Urinary bladder (tissue), 4 donors: ENCODE measurements at places on chromosomes 1 and 21. TPM values are rescaled to one million over a fixed set of nuclear protein-coding genes. Genes with fewer than 3 reads are reported as not detected.

PEX11B gene
- total RNA-seq, result 26.4 TPM

RIPK4 gene
- 8.8 TPM for total RNA-seq

RER1 gene
- 48.1 TPM for total RNA-seq

LAMC1 gene
- 279 TPM for total RNA-seq

PWP2 gene
- total RNA-seq, result 9.2 TPM

CD1C gene
- 2.9 TPM for total RNA-seq

DNA sequence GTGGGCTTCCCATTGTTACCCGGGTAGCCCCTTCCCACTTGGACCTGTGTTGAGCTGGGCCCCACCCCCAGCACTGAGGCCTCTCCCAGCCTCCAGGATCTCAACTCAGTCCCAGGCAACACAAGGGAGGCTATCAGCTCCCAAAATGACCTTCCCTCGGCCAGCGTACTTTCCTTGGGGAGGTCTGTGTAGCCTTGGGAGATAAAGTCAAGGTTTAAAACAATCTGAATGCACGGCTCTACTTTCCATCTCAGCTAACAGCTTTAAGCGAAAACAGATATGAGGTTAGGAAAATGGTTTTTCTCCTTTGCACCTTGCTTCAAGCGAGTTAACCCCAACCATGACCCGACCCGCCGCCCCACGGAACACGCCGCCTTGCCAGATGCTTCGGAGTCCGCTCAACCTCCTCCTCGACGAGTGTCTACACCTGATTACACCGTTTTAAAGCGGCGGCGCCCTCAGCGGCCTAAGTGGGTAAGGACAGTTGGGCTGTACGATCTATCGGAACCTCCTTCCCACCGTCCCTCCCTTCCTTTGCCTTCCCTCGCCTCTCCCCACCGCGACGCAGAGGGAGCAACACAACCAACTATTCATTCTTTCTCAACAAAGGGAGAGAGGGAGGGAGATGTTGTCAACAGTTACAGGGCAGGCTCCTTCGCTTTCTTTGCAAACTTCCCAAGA is 1.1 kb downstream of the BCAR3 start:
- DNase-seq, result peak; percentile 74

DNA sequence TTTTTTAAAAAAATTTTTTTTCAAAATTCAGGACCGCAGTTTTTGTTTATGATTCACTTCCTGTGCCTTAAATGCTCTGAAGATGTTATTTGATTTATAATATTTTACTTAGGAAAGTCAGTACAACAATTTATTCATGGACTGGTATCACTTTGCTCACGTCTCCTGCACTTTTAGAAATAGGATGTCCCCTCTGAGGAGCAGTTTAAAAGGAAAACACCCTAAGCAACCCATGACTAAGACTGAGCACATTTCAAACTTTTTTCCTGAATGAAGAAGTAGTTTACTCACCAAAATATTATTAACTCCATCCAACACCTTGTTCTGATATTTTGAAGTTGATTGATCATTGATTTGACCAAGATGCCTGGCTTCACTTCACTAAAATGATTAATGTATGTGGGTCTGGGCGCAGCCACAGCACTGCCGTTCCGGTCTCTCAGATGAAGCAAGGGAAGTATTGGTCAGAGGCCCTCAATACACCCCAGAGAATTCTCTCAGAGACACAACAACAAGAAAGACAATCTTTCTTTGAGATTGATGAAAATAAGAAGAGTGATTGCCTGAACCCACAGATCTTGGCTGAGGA is 223.9 kb downstream of the TGFB2 start:
- no peak for DNase-seq

DNA sequence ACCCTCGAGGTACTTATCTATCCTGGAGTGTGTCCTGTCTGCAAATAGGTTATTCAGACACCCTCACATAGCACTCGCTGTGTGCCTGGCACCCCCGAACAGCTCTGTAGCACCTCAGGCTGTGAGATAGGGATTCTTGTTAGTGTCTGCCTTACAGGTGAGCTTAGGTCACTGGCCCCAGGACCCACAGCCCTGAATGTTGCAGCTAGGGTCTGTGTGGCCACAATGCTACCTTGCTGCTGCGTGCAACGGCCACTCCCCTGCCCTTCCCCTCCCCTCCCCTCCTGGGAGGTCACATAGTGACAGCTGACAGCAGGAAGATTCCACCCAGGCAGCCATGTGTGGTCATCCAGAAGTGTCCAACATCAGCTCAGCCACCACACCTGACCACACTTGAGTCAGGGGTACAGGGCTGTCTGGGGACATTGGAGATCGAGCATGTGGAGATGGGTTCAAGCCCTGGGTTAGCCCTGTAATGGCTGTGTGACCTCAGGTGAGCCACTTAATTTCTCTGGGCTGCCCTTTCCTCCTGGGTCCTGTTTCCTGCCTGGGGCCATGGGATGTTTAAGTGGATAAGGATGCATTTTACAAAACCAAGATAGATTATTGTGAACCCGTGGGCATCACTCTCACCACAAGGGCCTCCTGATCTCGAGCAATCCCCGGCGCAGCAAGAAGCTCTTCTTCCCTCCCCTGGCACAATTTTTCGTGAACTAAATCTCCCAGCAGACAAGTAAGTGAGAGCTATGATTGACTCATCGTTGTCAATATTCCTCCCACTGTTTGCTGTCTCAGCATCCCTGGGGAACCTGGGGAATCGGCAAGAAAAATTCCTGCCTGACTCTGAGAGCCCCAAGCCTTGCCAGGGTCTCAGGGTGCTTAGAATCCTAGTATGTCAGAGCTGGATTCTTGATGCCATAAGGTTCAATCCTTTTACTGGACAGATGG is 208.7 kb downstream of the PTPRU start:
- no peak for DNase-seq

DNA sequence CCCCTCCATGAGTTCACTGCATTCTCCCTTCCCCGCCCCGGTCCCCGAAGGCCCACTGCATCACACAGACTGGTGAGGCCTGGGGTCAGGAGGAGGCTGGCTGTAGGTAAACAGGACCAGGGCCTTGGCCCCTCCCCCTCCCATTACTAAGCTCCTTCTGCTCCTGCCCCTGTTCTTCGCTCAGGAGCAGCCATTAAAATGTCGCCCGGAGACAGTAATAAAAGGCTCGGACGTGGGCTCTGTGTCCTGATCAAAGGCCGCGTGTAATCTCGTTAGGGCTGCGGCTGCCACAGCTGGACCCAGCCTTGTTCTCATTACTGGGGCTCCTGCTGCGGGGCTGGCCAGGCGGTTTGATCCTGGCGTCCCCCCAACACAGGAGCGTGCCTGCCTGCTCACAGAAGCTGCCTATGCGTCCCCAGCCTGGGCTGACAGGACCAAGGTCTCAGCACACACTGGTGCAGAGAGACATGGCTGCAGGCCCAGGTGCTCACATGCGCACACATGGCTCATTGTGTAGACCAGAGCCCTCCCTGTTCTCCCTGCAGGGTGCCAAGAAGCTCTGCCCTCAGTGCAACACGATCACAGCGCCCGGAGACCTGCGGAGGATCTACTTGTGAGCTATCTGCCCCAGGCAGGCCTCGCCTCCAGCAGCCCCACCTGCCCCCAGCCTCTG is 24.0 kb downstream of the TMEM53 start:
- DNase-seq, result no peak

DNA sequence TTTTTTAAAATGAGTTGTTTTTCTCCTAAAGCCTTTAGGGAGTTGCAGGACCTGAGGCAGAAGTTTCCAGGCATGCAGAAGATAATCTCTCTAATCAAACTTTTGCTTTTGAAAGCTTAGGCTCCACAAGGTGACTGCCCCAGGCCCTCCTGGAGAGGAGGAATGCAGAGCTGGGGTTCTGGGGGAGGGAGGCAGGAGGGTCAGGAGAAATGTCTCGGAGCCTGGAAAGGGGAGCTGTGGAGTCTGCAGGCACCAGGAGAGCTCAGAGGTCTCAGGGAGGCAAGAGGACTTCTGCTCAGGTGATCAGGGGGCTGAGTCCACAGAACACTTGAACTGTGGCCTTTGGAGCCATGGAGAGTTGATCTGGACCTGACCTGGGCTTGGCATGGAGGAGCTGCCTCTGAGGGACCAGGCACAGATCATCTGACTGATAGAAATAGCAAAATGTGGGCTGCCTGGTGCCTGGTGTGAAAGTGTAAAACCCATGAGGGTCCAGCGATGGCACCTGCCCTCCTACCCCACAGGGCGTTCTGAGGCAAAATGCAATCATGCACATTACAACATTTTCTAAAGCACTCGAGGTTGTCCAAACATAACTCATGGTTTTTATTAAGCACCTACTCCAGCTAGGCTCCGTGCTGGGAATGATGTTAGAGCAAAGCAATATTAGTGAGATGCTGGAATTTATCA is 10.0 kb upstream of the ABCG1 start:
- DNase-seq, result no peak

- DNase-seq, result no peak
Observed at GRCh38 chr1:66929146-66929688, 4.4 kb downstream of the MIER1 start.

- no peak for DNase-seq
Observed at GRCh38 chr1:119829625-119830024, 18.4 kb upstream of the REG4 start.

- no peak for DNase-seq
Observed at GRCh38 chr1:201752333-201752732, 76.6 kb upstream of the IPO9 start.

DNA sequence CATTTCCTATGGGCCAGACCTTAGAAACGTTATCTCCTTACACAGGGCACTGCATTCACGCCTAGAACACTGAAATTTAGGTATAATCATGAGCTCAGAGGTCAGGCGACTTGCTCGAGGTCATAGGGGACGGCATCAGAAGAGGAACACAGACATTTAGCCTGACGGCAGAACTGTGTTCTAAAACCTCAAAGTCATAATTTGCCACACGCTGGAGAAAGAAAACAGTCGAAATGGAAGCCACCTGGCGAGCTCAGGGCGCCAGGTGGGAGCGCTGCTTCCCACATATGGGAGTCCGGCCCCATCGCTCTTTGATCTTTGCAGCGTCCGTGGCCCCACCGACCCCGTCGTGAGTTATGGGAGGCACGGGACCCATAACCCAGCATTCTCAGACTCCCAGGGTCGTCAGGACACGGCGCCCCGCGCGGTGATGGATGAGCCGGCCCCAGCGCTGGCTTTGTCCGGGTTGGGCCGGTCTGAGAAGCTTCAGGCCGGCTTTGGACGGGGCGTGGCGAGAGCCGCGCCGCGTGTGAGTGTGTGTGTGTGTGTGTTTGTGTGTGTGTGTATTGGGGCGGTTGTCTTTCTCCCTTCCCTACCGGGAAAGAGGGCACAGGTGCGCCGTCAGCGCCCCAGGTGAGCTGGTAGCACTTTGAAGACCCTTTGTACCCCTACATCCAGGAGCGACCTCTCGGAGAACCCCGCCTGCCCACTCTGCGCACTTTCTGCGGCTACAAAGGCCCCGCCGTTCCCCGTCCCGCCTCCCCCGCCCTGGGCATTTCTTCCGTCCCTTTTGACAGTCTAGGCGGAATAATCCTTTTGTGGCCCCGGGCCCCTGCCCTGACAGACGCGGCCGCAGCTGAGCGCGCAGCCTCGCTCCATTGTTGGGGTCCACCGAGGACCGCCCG is 861 bp upstream of the DRAXIN start:
- DNase-seq, result no peak

DNA sequence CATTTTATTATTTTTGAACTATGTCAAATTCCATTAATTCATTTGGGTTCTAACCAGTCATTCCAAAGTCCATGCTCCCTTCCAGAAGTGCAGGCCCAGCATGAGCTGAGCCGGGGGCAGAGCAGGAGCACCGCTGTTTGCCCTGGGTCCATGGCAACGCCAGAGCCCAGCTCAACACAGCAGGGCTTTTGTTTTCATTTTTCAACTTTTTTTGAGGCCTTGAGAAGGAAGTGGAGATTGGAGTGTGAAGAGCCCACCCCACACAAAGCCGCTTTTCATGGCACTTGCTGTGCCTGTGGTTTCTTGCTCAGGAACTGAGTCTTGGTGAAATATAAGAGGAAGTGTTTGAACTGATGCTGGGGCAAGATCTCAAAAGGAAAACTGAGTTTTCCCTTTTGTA is 13.2 kb upstream of the PRMT2 start:
- no peak for DNase-seq

DNA sequence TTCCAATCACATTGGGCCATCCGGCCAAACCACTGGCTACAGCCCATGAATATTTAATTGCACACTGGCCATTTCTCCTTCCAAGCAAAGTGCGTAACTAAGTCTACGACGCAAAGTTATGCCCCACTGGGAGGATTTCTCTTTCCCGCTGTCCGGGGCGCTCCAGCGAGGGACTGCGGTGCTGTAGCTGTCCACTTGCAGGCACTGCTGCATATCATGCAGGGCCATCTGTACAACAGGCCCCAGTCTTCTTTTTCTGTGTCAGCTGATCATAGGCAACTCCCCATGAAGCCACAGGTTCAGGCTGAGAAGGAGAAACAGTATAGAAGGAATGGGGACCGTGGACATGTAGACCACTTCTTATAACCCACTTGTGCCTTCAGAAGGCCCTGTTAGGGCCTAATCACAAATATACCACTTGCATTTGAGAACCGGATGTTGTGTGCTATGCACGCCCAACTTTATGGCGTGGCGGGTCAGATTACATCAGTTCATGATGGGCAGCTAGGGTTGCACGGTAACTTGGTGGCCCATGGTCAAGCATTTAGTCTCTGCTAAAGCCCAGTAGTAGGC is 58.0 kb downstream of the ADSS2 start:
- DNase-seq, result no peak

GRCh38 chr1:66357478-66358197 is 176.3 kb upstream of the SGIP1 start:
- no peak for DNase-seq

DNA sequence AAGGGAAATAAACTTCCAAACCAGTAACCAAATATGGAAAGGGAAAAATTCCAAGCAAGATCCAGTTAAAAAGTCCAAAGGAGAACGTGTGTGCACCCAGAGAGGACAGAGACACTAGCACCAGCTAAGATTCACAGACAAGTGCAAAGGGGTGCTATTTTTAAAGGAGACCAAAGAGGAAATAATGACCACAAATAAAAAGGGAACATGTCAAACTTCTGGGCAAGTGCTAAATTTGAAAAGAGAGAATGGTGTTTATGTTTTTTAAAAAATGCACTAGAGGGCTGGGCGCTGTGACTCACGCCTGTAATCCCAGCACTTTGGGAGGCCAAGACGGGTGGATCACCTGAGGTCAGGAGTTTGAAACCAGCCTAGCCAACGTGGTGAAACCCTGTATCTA is 8.6 kb downstream of the JAM2 start:
- no peak for DNase-seq

GRCh38 chr1:230749150-230749549 is 2.0 kb downstream of the CAPN9 start:
- no peak for DNase-seq

GRCh38 chr1:193085263-193085662 is 20.0 kb downstream of the GLRX2 start:
- DNase-seq, result no peak

DNA sequence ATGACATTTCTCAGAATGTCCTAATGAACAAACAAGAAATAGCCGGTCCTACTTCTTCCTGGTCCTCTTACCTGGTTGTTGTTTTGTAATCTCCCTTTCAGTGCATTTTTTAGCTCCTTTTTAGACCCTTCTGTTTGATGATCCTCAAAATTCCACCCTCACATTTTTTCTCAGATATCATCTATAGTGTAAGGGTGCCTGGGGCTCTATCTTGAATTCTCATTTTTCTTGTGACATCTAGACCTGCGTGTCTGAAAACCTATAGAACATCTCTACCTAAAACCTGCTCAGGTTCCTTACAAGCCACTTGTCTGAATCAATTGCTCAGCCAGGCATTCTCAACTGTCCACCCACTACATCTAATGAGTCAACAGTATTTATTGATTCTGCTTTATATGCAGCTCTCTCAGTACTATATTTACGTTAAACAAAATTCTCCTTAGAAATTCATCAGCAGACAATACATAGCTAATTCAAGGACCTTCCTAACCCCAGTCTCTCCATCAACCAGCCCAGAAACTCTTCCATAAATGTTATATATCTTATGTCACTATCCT is 36.5 kb upstream of the USH2A start:
- DNase-seq, result no peak
